ENCODE measurements at places on chromosomes 3 and 15.

- DNase-seq: no peak
Observed at GRCh38 chr15:62760538-62760937, 282.0 kb upstream of the TPM1 start.

DNA sequence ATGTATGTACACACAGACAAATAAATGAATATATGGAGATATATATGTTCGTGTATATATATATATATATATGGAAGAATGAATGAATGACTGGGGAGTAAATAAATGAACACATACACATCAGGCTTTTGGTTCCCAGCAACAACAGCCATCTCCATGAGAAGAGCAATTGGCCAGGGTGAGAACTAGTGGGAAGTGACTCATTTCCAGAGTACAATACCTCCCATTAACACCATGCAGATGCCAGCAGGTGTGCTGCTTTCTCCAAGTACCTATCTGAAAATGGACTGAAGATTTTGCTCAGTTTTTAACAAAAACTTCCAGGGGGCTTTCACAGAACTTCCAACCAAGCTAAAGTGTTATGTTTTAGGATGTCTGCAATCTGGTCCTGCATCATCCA is 179.8 kb upstream of the SLC2A2 start:
- no peak for DNase-seq

DNA sequence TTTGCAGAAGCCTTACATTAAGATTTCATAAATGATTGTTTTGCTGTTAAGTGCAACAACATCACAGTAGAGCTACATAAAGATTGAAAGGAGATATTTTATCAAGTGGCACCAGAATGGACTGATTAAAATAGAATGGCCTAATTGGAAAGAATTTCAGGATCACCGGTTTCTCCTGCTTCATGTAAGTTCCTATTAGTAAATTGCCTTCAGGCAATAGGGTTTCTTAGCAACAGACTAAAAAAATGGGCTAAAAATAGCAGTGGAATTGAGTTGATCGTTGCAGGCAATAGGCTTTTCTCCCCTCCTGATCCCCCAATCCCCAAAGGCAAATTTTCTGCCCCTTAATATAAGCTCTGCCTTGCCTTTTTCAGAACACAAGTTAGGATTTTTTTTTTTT is 917 bp downstream of the LNP1 start:
- no peak for DNase-seq

DNA sequence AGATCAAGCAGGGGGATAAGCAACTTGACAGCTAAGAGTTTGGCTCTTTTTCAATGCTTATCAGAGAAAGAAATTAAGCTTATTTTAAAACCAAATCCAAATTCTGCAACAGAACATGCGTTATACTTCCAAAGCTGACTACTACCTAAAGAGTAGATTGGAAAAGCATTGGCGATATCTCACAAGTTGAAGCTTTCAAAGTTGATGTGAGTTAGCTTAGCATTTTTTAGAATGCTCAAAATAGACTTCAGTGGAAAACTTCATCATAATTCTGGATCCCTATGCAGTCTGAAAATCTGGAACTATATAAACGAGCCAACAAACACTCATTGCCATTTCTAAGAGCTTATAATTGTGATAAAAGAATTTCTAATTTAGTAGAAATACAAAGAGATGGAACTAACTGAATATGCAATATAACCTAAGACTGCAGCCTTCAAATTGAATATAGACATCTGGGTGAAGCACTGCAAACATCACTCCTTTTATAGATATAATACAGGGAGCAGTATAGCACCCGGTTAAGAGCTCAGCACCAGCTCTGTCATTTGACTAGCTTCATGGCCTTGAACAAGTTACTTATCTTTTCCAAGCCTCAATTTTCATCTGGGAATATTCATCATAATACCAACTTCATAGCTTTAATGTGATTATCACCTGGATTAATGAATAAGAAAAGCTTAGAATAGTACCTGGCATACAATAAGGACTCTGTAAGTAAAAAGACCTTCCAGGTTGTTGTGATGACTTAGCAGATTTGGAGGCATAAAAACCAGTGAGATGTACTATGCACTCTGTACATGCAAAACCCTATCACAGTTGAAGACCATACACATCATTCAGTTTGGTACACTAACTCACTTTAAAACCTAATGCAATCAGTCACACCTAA is 242.7 kb upstream of the TTC14 start:
- DNase-seq: no peak

- no peak for DNase-seq
Observed at GRCh38 chr3:73465926-73466325, 158.8 kb downstream of the PDZRN3 start.

- no peak for DNase-seq
Observed at GRCh38 chr15:39181056-39181747, 399.7 kb upstream of the THBS1 start.

- DNase-seq: no peak
Observed at GRCh38 chr3:132843851-132844553, 121.8 kb upstream of the NPHP3 start.

Data from activated effector memory CD4-positive, alpha-beta T cell treated with Interleukin-2 at 50 U/mL for 16 hours (primary cell).